LHCN-M2 (cell line): ENCODE measurements at places on chromosomes 12 and 14. TPM values are rescaled to one million over a fixed set of nuclear protein-coding genes. Genes with fewer than 3 reads are reported as not detected.

Gene SPSB2
- 9.6 and 13.0 TPM in 2 replicates for total RNA-seq

- no peak for DNase-seq
These were observed 188.9 kb downstream of the RAD51B start for GRCh38 chr14:68008491-68008890.

Gene ZDHHC22
- total RNA-seq, result under 0.01 TPM in 1 of 2 replicates, not detected in the other

- DNase-seq, result no peak
These were observed 227.5 kb upstream of the LRIG3 start for GRCh38 chr12:59147791-59148190.

Gene OTOGL
- total RNA-seq, result 0.19 and 0.34 TPM in 2 replicates

- DNase-seq, result no peak
These were observed 232.9 kb upstream of the PKP2 start for GRCh38 chr12:33129500-33129899.

- DNase-seq, result no peak
These were observed 333.6 kb downstream of the DPF3 start for GRCh38 chr14:72560331-72560730.

Gene MRPS35
- 64.6 and 67.3 TPM in 2 replicates for total RNA-seq

- DNase-seq, result no peak
These were observed 88.8 kb upstream of the ATP2B1 start for GRCh38 chr12:89797436-89797835.

DNA sequence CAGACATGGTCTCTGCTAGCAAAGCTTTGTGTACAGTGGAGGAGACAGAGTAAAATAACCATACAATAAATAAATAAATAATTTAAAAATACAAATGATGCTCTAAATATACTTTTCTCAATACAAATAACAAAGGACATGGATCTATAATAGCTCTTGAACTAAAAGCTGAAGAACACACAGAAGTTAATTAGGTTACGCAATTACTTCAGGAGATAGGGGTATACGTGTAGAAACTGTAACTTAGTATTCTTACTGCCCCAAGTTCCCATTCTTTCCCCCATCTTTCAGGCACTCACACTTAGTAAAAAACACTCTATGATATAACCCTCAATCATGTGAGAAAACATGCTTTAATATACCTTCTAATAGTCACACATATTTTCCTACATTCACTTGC is 44.2 kb downstream of the INSM2 start:
- no peak for DNase-seq
